ENCODE measurements at places on chromosomes 12 and 14.

- no peak for DNase-seq
These were observed 1.1 kb downstream of the BCAT1 start for GRCh38 chr12:24947541-24948419.

GRCh38 chr12:18798535-18799361 is 60.8 kb downstream of the CAPZA3 start:
- no peak for DNase-seq

DNA sequence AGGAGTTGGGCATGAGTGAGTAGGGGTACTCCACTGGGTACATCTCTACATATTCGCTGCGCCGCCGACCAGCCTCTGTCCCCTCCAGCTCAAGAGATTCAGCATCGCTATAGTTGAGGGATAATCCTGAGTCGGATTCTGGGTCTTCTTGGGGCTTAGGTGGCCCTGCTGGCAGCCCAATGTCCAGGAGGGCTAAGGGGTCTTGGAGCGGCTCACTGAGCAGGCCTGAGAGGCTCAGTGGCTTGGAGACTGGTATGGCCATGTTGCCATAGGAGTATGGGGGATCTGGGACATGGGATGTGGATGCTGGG is 7.9 kb downstream of the NFE2 start:
- DNase-seq: no peak

DNA sequence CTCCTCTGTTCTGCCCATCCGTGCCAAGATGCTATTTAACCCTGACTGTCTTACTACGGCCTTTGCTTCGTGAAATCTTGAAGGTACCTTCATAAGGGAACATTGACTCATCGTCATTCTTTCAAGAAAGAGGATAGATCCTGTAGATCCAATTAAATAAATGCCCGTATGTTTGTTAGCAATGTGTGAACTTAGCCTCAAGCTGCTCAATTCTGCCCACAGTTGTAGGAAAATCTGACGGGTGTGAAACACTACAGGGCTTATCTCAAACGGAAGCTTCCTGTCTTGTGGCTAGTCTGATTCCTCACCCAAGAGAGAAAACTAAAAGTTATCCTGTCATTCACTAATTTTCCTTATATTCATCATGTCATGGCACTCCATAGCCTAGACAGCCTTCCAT is 168.0 kb upstream of the TBX3 start:
- no peak for DNase-seq

- no peak for DNase-seq
These were observed 14.4 kb downstream of the IRF2BPL start for GRCh38 chr14:77014004-77014604.

- DNase-seq: no peak
These were observed 43.4 kb downstream of the HSP90AA1 start for GRCh38 chr14:102043251-102044025.

GRCh38 chr14:96445844-96446710 is 54.1 kb downstream of the AK7 start:
- no peak for DNase-seq

DNA sequence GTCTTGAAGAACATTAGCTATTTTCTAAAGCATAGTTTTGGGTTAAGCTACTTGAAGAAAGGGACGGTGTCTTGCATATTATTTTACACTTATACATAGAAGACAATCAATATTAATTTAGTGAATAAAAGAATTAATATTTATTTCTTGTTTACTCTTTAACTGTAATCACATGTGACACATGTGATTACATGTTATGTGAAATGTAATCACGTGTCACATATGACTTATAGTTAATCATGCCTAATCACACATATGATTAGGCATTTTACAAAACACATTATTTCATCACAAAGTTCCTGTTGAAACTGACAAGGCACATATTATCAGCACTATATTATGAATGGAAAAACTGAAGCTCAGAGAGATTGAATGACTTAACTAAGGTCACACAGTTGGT is 4.8 kb downstream of the PAH start:
- DNase-seq: no peak

DNA sequence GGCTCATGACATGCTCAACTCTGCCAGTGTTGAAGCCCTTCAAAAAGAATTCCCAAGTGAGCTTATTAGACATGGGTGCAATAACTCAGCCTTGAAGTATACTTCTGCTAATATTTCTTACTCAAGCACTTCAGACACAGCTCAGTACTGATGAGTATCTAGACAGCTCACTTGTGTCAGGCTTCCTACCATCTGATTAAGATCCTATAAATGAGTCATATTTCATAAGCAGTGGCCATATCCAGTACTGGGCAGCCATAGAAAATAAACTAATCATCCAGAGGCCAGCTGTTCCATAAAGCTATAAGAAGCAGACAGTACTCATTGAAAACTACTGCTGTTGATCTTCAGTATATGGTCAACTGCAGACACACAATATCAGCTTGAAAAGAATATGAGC is 12.9 kb downstream of the FSCB start:
- no peak for DNase-seq

DNA sequence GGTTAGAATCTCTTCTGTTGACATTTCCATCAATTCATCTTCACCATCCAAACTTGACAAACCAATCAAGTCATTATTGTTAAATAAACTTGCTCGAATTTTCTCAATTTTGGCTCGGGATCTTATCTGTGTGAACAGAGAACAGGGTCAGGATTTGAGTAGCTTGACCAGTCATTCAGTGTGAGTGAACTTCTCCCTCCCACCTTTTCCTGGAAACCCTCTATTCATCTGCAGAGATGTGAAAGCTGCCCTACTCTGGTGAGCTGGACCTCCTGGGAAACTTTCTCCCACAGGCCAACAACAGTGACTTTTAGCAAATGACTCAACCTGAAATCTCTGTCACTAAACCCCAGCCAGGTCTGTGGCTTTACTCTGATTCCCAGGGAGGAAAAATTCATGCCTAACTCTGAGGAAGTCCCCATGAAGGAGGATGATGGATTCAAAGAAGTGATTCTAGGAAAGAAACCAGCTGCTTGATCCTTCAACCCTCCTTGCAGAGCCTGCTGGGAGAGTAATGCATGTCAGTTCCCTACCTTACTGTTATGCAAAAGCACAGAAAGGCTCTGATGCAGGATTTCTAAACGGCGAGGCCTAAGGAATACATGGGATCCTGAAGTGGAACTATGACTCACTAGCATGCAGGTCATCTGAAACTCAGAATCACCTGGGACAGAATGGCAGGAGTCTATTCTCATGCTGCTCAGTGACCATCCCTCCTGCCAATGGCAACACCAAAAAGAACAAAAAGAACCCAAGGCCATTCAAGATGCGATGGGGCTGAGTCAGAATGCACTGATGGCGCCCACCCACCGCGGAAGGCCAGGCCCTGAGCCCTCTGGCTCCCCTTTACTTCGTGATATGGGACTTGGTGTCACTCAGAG is 58.0 kb downstream of the TRAFD1 start:
- DNase-seq: peak; percentile 58
